ENCODE measurements at places on chromosomes 1 and 21. TPM values are rescaled to one million over a fixed set of nuclear protein-coding genes. Genes with fewer than 3 reads are reported as not detected.

GRCh38 chr1:20618550-20618949, 14.7 kb upstream of the PINK1 start:
- H3K27ac ChIP-seq = no peak overlapping the region
- H3K4me3 ChIP-seq = no peak overlapping the region
- H3K4me1 ChIP-seq = no peaks in the 10 kb centered on the region
- no peaks in the 10 kb centered on the region for H3K36me3 ChIP-seq
- no peaks in the 10 kb centered on the region for H3K27me3 ChIP-seq

DNA sequence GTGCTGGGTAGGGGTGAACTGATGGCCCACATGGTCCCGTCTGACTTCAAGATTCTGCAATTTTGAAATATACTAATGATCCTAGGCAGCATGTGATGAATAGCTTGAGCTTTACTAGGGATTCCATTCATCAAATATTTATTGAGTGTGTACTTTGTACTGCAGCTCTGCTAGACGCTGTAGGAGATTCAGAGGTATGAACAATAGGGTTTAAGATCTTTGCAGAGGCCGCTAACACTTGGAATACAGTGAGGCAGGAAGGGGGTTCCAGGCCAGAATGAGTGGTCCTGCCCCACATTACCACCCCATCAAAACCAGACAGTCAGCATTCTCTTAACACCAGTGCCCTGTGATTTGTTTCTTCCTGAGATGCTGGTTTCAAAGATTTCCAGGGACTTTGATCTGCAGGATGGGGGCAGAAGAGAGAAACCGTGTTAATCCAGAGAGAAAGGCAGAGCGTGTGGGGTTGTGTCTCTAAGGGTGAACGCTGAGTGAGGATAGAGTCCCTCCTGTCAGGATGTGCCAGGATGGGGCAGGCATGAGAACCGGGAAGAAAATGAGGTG, 19.9 kb downstream of the IER5 start:
- no peaks in the 10 kb centered on the region for H3K27me3 ChIP-seq
- peaks cover 35% of the 10 kb centered on the region for H3K4me1 ChIP-seq
- no peak overlapping the region for H3K4me3 ChIP-seq
- H3K27ac ChIP-seq = no peak overlapping the region

DNA sequence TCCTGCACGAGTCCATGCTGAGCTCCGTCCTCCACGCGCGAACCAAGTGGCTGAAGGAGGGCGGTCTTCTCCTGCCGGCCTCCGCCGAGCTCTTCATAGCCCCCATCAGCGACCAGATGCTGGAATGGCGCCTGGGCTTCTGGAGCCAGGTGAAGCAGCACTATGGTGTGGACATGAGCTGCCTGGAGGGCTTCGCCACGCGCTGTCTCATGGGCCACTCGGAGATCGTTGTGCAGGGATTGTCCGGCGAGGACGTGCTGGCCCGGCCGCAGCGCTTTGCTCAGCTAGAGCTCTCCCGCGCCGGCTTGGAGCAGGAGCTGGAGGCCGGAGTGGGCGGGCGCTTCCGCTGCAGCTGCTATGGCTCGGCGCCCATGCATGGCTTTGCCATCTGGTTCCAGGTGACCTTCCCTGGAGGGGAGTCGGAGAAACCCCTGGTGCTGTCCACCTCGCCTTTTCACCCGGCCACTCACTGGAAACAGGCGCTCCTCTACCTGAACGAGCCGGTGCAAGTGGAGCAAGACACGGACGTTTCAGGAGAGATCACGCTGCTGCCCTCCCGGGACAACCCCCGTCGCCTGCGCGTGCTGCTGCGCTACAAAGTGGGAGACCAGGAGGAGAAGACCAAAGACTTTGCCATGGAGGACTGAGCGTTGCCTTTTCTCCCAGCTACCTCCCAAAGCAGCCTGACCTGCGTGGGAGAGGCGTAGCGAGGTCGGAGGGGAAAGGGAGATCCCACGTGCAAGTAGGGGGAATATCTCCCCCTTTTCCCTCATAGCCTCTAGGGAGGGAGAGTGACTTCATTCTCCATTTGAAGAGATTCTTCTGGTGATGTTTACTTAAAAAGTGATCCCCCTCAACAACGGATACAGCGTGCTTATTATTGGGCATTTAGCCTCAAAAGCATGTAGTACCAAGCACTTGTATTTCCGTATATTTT, 991 bp downstream of the PRMT6 start:
- DNase-seq = peak; percentile 48
- peak overlapping the region; percentile 96 for H3K4me3 ChIP-seq

DNA sequence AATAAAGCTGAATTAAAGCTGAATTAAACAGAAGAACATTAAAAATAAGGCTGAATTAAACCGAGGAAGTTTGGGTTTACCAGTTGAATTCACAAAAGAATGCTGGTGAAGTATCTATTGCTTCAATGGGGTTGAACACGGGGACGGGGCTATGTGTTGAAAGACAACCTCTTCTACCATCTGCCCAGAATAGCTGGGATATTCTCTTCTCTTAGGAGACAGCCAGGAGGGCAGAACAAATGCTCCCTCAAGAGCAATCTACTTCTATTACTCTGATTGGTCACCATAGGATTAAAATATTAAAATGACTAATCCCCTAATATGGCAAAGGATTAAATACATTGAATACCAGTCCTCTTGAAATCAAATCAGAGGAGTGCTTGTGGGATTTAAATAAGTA, 68.4 kb downstream of the LPGAT1 start:
- no peaks in the 10 kb centered on the region for H3K27me3 ChIP-seq
- no peak overlapping the region for H3K27ac ChIP-seq
- no peaks in the 10 kb centered on the region for H3K36me3 ChIP-seq
- H3K4me3 ChIP-seq = no peak overlapping the region
- no peaks in the 10 kb centered on the region for H3K4me1 ChIP-seq

DNA sequence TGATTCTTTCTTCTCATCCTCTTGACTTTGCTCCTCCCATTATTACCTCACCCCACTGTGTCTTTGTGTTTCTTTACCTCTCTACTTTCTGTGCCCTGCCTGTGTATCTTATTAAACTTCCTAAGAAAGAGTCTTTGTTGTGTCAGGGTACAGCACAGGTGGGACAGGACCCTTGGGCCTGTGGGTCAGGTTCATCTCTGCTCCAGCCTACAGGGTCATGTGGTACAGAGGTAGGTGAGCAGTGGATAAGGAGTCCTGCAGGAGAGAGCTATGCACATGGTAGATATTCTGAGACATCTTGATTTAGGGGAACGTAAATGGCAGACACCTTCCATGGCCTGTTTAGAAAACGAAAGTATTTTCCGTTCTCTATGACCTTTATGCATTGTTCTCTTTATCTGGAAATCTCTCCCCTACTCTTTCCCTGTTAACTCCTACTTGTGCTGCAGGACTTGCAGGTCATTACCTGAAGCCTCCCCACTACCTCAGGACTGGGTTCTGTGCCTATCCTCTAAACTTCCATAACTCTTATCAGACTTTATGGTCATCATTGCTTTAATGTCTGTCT, 9.9 kb downstream of the GIPC2 start:
- no peaks in the 10 kb centered on the region for H3K27me3 ChIP-seq
- H3K4me3 ChIP-seq = no peak overlapping the region
- DNase-seq = no peak
- no peaks in the 10 kb centered on the region for H3K4me1 ChIP-seq
- H3K36me3 ChIP-seq = no peaks in the 10 kb centered on the region

DNA sequence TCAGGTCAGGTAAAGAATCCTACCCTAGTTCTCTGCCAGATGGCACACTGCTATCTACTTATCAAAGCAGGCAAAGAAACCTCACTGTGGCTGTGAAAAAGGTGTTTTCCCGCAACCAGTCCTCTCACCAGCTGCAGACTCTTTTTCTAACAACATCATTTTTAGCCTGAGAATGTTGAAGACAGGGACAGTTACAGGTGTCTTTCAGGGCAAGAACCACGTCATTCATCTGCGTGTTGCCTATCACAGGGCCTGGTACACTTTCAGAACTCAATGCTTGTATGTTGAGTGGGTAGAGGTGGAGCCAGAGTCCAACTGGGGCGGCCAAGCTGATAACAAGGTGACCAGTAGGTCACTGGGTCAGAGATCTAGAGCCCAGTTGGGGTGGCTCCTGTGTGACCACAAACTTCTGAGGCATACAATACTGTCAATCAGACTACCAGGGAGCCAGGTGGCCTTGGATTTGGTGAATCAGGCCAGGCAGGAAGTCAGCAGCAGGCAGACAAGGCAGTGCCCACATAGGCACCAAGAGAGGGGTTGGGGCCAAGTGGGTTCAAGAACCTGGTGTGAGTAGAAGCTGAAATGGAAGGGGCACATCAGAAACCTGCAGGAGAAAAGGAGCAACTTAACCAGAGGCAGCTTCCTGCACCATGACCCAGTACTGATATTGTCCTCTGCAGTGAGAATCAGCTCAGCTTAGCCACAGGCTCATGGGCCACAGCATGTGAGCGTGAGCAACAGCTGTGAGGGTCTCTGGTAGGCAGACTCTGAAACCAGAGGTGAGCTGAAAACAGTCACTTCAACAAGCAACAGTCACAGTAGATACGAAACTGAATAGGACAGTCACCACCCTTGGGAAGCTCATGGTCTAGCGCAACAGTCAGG, 123.6 kb downstream of the DTL start:
- H3K27ac ChIP-seq = no peak overlapping the region
- no peaks in the 10 kb centered on the region for H3K36me3 ChIP-seq
- no peak overlapping the region for H3K4me3 ChIP-seq
- H3K4me1 ChIP-seq = peaks cover 35% of the 10 kb centered on the region

DNA sequence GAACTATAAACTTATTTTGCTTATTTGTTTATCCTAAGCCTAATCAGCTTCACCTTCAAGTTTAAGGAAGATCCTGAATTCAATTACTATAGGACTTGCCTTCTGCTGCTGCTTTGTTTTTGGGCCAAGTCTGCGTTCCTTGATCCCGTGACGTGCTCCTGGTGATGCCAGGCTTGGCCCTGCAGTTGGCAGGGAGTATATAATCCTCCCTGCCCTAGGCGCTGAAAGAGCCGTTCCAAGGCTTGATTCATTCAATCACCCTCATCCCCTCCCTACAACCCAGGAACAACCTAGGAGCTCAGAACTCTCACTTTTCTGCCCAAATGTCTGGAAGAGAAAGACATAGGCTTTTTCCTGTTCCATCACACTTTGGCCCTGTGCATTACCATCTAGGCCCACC, 12.4 kb upstream of the LRRN2 start:
- no peak overlapping the region for H3K27ac ChIP-seq
- no peak for DNase-seq
- H3K27me3 ChIP-seq = no peaks in the 10 kb centered on the region

DNA sequence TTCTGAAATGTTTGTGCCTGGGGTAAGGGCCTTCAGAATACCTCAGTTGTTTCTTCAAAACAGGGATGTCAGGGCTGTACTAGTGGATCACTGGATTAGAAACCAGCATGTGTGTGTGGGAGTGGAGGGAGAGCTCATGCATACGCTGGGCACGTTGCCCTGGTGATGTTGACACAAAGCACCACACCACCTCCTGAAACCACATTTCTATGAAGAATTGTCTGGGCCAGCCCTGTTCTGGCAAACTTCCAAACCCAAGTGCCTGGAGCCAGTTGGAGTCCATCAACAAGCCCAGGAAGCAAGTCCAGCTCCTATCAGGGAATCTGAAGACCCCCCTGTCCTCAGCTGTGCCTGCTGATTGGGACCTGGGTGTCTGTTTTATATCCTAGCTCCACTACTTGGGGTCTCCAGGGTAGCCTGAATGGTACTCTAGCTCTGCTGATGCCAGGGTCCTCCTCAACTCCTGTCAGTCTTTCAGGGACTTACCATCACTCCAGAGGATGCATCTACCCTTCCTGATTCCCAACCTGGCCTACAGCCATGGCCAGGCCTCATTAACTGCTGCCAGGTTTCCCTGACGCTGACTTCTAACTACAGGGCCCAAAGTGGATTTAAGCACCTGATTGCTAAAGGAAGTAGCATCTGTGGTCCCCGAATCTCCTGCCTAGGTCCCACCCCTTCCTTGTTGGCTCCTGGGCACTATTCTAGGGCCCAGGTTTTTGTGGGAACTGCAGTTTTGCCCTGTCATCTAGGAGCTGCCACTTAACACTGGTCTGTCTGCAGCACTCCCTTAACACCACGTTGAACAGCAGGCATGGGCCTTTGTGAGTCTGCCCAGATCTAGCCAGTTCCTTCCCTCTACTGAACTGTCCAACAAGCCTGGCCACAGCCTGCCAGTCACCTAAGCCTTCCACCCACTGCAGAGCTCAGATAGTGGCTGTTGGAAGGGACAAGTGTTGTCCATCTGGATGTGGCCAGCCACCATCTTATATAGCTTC, 45.5 kb downstream of the LPAR3 start:
- H3K36me3 ChIP-seq = no peaks in the 10 kb centered on the region
- no peaks in the 10 kb centered on the region for H3K27me3 ChIP-seq
- H3K4me3 ChIP-seq = no peak overlapping the region
- peaks cover 12% of the 10 kb centered on the region for H3K4me1 ChIP-seq
- H3K27ac ChIP-seq = no peak overlapping the region
- peak; percentile 61 for DNase-seq

- peaks cover 5% of the 10 kb centered on the region for H3K27me3 ChIP-seq
- H3K36me3 ChIP-seq = no peaks in the 10 kb centered on the region
- H3K4me3 ChIP-seq = no peak overlapping the region
- H3K27ac ChIP-seq = no peak overlapping the region
Observed at GRCh38 chr1:82042306-82043060, 241.7 kb downstream of the ADGRL2 start.

- no peak for DNase-seq
- no peak overlapping the region for H3K27ac ChIP-seq
- H3K27me3 ChIP-seq = no peaks in the 10 kb centered on the region
- no peaks in the 10 kb centered on the region for H3K36me3 ChIP-seq
- no peak overlapping the region for H3K4me3 ChIP-seq
- no peaks in the 10 kb centered on the region for H3K4me1 ChIP-seq
Observed at GRCh38 chr1:22772014-22772413, 61.4 kb downstream of the EPHB2 start.

DNA sequence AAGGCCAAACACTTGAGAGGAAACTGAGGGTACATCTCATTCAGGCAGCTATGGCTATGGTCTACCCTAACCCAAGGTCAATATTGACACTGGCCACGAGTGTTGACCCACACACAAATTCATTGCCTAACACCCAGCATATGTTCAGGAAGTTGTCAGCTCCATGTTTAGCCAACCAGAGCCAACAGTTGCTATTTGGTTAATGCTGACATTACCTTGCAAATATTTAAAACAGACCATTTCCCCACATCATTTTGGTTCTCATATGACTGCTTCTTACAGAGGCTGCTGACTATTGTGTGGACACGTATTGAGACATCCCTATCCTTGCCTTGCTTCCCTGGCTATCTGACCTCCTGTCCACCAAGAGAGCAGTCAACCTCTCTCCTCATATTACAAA, 97.3 kb downstream of the LMX1A start:
- no peaks in the 10 kb centered on the region for H3K4me1 ChIP-seq
- peaks cover 11% of the 10 kb centered on the region for H3K27me3 ChIP-seq
- no peak for DNase-seq

DNA sequence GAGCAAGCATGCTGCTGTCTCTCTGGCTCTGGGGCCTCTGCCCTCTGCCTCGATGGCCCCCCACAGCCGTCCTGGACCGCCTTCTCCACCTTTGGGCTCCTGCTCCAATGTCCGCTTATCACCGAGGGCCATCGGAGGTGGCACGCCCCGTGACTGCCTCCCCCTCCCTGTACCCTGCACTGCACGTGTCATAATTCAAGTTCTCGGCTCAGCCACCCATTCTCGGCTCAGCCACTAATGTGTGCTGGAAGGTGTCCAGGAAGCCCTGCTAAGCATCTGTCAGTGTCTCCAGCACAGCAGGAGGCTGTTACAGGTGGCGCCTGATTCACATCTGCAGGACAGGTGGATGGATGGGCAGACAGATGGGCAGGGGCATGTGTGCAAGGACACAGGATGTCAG, 45.5 kb downstream of the TP73 start:
- no peaks in the 10 kb centered on the region for H3K36me3 ChIP-seq
- no peak overlapping the region for H3K27ac ChIP-seq
- H3K4me3 ChIP-seq = no peak overlapping the region
- no peaks in the 10 kb centered on the region for H3K27me3 ChIP-seq
- peaks cover 8% of the 10 kb centered on the region for H3K4me1 ChIP-seq

The RCAN3 gene
- 191 TPM for total RNA-seq

The HSD3B1 gene
- total RNA-seq = not detected

The MINDY1 gene
- total RNA-seq = 7.8 TPM

The LDLRAD1 gene
- total RNA-seq = not detected

Measured in CD4-positive, alpha-beta T cell (primary cell).